ENCODE measurements at places on chromosomes 16 and 17. TPM values are rescaled to one million over a fixed set of nuclear protein-coding genes. Genes with fewer than 3 reads are reported as not detected.

DNA sequence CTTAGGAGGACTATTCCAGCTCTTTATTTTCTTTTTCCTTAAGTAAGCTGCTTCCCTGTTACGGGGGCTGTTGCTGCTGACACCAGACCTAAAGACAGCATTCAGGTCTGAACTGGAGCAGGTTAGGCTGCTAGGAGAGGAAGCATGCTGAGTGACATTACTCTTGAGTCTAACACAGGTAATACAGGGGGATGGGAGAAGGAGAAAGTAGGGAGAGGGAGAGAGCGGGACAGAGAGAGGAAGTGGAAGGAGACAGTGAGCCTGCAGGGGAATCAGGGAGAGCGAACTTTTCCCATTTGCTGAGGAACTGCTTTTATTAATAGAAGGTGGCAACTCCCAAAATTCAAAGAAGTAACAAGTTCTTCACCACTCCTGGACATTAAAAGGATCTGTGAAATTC lies 130.9 kb downstream of the PARN start:
- H3K27me3 ChIP-seq, result no peaks in the 10 kb centered on the region
- H3K4me1 ChIP-seq, result peaks cover 54% of the 10 kb centered on the region
- H3K27ac ChIP-seq, result peak overlapping the region; percentile 20
- no peaks in the 10 kb centered on the region for H3K36me3 ChIP-seq
- no peak overlapping the region for H3K4me3 ChIP-seq
- no peak for DNase-seq

GRCh38 chr17:47305302-47305923 lies 18.3 kb upstream of the EFCAB13 start:
- DNase-seq, result peak; percentile 89
- H3K27ac ChIP-seq, result peak overlapping the region; percentile 29
- H3K36me3 ChIP-seq, result no peaks in the 10 kb centered on the region

- H3K36me3 ChIP-seq, result no peaks in the 10 kb centered on the region
- no peak overlapping the region for H3K4me3 ChIP-seq
- no peaks in the 10 kb centered on the region for H3K27me3 ChIP-seq
- no peak overlapping the region for H3K27ac ChIP-seq
These were observed 644.1 kb downstream of the KCNJ2 start for GRCh38 chr17:70813355-70813930.

GRCh38 chr16:13378151-13378550 lies 476.8 kb downstream of the SHISA9 start:
- no peak overlapping the region for H3K27ac ChIP-seq
- peaks cover 12% of the 10 kb centered on the region for H3K4me1 ChIP-seq
- peak; percentile 54 for DNase-seq

DNA sequence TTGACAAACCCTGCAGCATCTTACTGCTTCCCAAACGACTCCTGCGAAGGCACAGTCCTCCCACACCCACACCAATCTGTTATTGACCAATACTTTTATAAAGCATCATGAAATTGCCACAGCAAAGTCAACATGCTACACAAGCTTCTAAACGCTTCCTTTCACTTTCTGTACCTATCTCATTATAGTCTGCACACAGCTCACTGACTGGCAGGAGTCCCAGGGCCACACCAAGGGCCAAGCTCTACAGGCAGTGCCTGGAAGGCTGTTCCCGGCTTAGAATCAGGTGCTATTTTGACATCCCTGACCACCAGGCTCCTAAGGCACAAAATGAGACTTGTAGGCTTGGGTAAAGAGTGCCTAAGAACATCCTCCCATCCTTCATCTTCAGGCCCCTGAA lies 39.5 kb downstream of the USP7 start:
- peaks cover 5% of the 10 kb centered on the region for H3K4me1 ChIP-seq
- H3K36me3 ChIP-seq, result peaks cover 78% of the 10 kb centered on the region
- no peak overlapping the region for H3K27ac ChIP-seq
- peak; percentile 16 for DNase-seq

GRCh38 chr16:65122724-65123395 lies 997 bp upstream of the CDH11 start:
- peak overlapping the region; percentile 84 for H3K4me3 ChIP-seq
- H3K27ac ChIP-seq, result no peak overlapping the region
- peaks cover 12% of the 10 kb centered on the region for H3K27me3 ChIP-seq
- H3K36me3 ChIP-seq, result no peaks in the 10 kb centered on the region
- H3K4me1 ChIP-seq, result peaks cover 7% of the 10 kb centered on the region
- DNase-seq, result no peak

GRCh38 chr17:80917716-80918560 lies 73.7 kb upstream of the CHMP6 start:
- H3K27me3 ChIP-seq, result no peaks in the 10 kb centered on the region
- no peak overlapping the region for H3K27ac ChIP-seq
- DNase-seq, result no peak
- no peaks in the 10 kb centered on the region for H3K4me1 ChIP-seq
- peaks cover 26% of the 10 kb centered on the region for H3K36me3 ChIP-seq

GRCh38 chr16:60907645-60908044 lies 1128.6 kb downstream of the CDH8 start:
- no peak for DNase-seq
- H3K4me1 ChIP-seq, result peaks cover 5% of the 10 kb centered on the region
- H3K36me3 ChIP-seq, result no peaks in the 10 kb centered on the region
- no peak overlapping the region for H3K4me3 ChIP-seq
- H3K27ac ChIP-seq, result no peak overlapping the region

- DNase-seq, result peak; percentile 55
- no peak overlapping the region for H3K27ac ChIP-seq
- no peak overlapping the region for H3K4me3 ChIP-seq
- H3K4me1 ChIP-seq, result no peaks in the 10 kb centered on the region
These were observed 96.8 kb upstream of the ELAC2 start for GRCh38 chr17:13114601-13115031.

- H3K4me1 ChIP-seq, result peaks cover 15% of the 10 kb centered on the region
- H3K27me3 ChIP-seq, result no peaks in the 10 kb centered on the region
- H3K4me3 ChIP-seq, result no peak overlapping the region
- H3K27ac ChIP-seq, result no peak overlapping the region
- DNase-seq, result peak; percentile 81
These were observed 53.3 kb downstream of the CES1 start for GRCh38 chr16:55779402-55780094.

- no peaks in the 10 kb centered on the region for H3K27me3 ChIP-seq
- peaks cover 42% of the 10 kb centered on the region for H3K4me1 ChIP-seq
- H3K27ac ChIP-seq, result peak overlapping the region; percentile 93
These were observed 136.5 kb downstream of the CMIP start for GRCh38 chr16:81581107-81581506.

GRCh38 chr17:29726715-29727252 lies 104.1 kb upstream of the CORO6 start:
- DNase-seq, result no peak
- no peak overlapping the region for H3K27ac ChIP-seq
- peaks cover 23% of the 10 kb centered on the region for H3K4me1 ChIP-seq
- H3K4me3 ChIP-seq, result no peak overlapping the region
- H3K36me3 ChIP-seq, result no peaks in the 10 kb centered on the region
- no peaks in the 10 kb centered on the region for H3K27me3 ChIP-seq

- H3K36me3 ChIP-seq, result no peaks in the 10 kb centered on the region
- peaks cover 17% of the 10 kb centered on the region for H3K27me3 ChIP-seq
- no peak overlapping the region for H3K27ac ChIP-seq
- no peak for DNase-seq
- H3K4me1 ChIP-seq, result no peaks in the 10 kb centered on the region
- H3K4me3 ChIP-seq, result no peak overlapping the region
These were observed 183.2 kb downstream of the C16orf78 start for GRCh38 chr16:49556606-49557446.

DNA sequence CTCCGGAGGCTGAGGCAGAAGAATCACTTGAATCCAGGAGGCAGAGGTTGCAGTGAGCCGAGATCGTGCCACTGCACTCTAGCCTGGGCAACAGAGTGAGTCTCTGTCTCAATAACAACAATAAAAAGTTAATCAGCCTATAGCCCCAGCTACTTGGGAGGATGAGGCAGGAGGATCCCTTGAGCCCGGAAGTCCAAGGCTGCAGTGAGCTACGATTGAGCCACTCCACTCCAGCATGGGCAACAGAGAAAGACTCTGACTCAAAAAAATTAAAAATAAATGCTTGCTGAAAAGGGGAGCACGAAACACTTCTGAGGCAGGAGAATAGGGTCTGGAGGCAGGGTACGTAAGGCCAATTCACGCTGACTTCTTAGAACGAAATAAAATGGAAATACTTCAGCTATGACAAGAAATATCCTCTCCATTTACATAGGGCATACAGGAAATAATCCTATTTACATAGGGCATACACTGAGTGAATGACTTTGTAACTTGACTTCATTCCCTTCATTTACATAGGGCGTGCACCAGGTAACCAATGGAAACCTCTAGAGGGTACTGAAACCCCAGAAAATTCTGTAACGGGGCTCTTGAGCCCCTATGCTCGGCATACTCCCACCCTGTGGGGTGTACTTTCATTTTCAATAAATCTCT lies 3.2 kb upstream of the PRPSAP1 start:
- no peaks in the 10 kb centered on the region for H3K36me3 ChIP-seq
- peaks cover 4% of the 10 kb centered on the region for H3K4me1 ChIP-seq
- H3K27ac ChIP-seq, result no peak overlapping the region
- H3K4me3 ChIP-seq, result no peak overlapping the region
- no peak for DNase-seq

GRCh38 chr17:14902803-14903202 lies 362.3 kb downstream of the PMP22 start:
- H3K27ac ChIP-seq, result no peak overlapping the region
- no peaks in the 10 kb centered on the region for H3K36me3 ChIP-seq
- no peak overlapping the region for H3K4me3 ChIP-seq
- H3K27me3 ChIP-seq, result no peaks in the 10 kb centered on the region

GRCh38 chr16:75112734-75113491 lies 3.7 kb downstream of the LDHD start:
- H3K36me3 ChIP-seq, result peaks cover 16% of the 10 kb centered on the region
- H3K27me3 ChIP-seq, result no peaks in the 10 kb centered on the region
- H3K27ac ChIP-seq, result no peak overlapping the region
- H3K4me3 ChIP-seq, result no peak overlapping the region
- DNase-seq, result no peak
- H3K4me1 ChIP-seq, result peaks cover 33% of the 10 kb centered on the region

GRCh38 chr16:23499801-23500200 lies 10.5 kb downstream of the GGA2 start:
- H3K27ac ChIP-seq, result no peak overlapping the region
- peaks cover 21% of the 10 kb centered on the region for H3K36me3 ChIP-seq
- DNase-seq, result no peak
- peaks cover 27% of the 10 kb centered on the region for H3K4me1 ChIP-seq
- H3K27me3 ChIP-seq, result no peaks in the 10 kb centered on the region
- H3K4me3 ChIP-seq, result no peak overlapping the region

DNA sequence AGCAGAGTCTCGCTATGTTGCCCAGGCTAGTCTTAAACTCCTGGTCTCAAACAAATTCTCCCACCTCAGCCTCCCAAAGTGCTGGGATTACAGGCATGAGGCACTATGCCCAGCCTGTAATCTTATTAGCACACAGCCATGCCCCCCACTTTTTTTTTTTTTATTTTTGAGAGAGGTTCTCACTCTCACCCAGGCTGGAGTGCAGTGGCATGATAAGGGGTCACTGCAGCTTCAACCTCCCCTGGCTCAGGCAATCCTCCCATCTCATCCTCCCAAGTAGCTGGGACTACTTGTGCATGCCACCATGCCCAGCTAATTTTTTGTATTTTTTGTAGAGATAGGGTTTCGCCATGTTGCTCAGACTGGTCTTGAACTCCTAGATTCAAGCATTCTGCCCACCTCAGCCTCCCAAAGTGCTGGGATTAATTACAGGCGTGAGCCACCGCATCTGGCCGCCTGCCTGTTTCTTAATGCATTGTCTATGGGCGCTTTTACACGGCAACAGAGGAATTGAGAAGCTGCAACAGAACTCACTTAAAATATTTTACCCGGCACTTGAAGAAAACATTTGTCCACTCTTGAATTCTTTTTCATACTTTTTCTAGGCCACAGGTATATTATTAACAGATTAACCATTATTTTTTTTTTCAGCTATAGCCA lies 8.8 kb upstream of the CEP20 start:
- H3K27ac ChIP-seq, result no peak overlapping the region
- H3K36me3 ChIP-seq, result peaks cover 6% of the 10 kb centered on the region
- no peak for DNase-seq
- H3K4me3 ChIP-seq, result no peak overlapping the region

- H3K4me1 ChIP-seq, result no peaks in the 10 kb centered on the region
- H3K4me3 ChIP-seq, result no peak overlapping the region
- DNase-seq, result no peak
- H3K27me3 ChIP-seq, result no peaks in the 10 kb centered on the region
- H3K36me3 ChIP-seq, result no peaks in the 10 kb centered on the region
These were observed 7.0 kb downstream of the KSR1 start for GRCh38 chr17:27463235-27463677.

GRCh38 chr17:35876534-35876933 lies 3.6 kb downstream of the CCL5 start:
- no peak for DNase-seq
- H3K27me3 ChIP-seq, result no peaks in the 10 kb centered on the region
- no peak overlapping the region for H3K4me3 ChIP-seq
- H3K4me1 ChIP-seq, result peaks cover 5% of the 10 kb centered on the region

DNA sequence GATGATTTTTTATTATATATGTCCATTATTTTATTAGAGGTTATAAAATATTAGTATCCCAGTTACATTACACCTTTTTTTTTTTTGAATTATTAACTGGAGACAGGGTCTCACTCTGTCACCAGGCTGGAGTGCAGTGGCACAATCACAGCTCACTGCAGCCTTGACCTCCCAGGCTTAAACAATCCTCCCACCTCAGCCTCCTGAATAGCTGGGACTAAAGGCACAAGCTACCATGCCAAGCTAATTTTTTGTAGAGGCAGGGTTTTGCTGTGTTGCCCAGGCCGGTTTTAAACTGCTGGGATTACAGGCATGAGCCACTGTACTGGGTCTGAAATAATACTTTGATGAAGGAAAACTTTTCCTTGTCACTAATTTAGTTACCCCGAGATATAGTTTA lies 63.6 kb downstream of the VMP1 start:
- no peak overlapping the region for H3K4me3 ChIP-seq
- H3K36me3 ChIP-seq, result peaks cover 32% of the 10 kb centered on the region
- no peak for DNase-seq
- H3K27ac ChIP-seq, result no peak overlapping the region
- no peaks in the 10 kb centered on the region for H3K27me3 ChIP-seq

Gene CCR7
- not detected for total RNA-seq

Gene RDM1
- 0.44 TPM for total RNA-seq

Gene IL4R
- 51.9 TPM for total RNA-seq

Gene CLDN6
- total RNA-seq, result not detected

Gene EFCAB5
- 0.96 TPM for total RNA-seq

Gene CCDC144A
- 7.2 TPM for total RNA-seq

Gene ACSM2A
- not detected for total RNA-seq

Gene MT1G
- total RNA-seq, result not detected

Gene UTS2R
- not detected for total RNA-seq

Gene CRHR1
- not detected for total RNA-seq

Gene RAB11FIP3
- total RNA-seq, result 40.6 TPM

Measured in MCF 10A (cell line).